Activated CD4-positive, alpha-beta memory T cell treated with anti-CD3 and anti-CD28 coated beads for 36 hours (primary cell): ENCODE measurements at places on chromosomes 2 and 18. TPM values are rescaled to one million over a fixed set of nuclear protein-coding genes. Genes with fewer than 3 reads are reported as not detected.

The DRC1 gene
- total RNA-seq, result not detected

The AKAIN1 gene
- not detected for total RNA-seq

The ANO7 gene
- 2.1 TPM for total RNA-seq

The MAB21L4 gene
- not detected for total RNA-seq

The CFAP65 gene
- total RNA-seq, result not detected

The AMER3 gene
- not detected for total RNA-seq

The ROCK2 gene
- total RNA-seq, result 19.2 TPM

The EPB41L3 gene
- total RNA-seq, result 0.77 TPM

The SCYGR4 gene
- not detected for total RNA-seq

The SS18 gene
- total RNA-seq, result 49.1 TPM

The LHCGR gene
- total RNA-seq, result not detected

DNA sequence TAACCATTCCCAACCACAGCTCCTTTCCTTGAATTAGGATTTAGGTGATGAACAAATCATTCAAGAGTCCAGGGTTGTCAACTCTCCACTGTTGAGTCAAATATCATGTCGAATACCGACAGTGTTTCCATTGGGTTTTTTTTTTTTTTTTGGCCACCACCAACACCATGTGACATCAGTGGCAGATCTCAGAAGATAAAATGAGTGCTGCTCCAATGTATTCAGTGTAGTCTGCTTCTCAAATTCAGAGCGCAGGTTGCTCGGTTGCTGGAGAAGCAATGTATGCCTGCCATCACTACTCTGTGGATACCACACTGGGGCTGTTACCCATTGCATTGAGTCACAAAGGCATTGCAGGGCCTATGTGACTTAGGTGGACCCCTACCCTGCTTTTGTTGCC is 10.8 kb upstream of the ATL2 start:
- DNase-seq, result no peak

DNA sequence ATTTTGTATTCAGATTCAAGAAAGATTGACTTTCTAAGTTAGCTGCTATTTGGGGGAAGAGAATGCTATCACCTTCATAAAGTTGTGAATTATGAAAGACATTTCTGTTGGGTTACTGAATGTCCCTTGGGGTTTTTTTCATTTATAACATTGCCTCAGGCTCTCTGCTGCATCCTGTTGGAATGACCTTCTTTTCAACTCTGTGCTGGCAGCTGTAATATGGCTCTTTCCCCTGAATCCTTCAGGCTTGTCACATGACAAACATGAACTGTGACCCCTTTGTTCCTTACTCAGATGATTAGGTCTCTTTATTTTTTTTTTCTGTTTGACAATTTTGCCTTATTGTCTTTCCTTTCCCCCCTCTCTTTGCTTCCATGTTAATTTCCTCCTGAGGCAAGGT is 159.8 kb downstream of the TAF4B start:
- DNase-seq, result no peak

DNA sequence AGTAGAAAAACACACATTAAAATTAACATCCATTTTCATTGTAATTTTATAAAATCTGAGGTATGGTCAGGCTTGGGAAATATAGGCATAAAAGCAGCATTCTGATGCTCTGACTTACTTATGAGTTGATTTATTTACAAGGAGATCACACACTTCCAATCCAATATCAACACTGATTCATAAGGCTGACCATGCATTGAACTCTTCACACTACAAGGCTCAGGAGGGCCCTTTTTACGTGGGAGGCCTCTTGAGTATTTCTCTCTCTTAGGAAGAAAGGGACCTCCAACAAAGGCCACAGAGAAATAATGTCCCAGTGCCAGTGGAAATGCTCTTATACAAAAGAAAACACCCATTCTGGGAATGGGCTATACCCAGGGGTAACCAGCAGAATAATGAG is 222.8 kb downstream of the NAPG start:
- no peak for DNase-seq

- no peak for DNase-seq
Measured at GRCh38 chr2:197274349-197274748, 36.2 kb downstream of the ANKRD44 start.

DNA sequence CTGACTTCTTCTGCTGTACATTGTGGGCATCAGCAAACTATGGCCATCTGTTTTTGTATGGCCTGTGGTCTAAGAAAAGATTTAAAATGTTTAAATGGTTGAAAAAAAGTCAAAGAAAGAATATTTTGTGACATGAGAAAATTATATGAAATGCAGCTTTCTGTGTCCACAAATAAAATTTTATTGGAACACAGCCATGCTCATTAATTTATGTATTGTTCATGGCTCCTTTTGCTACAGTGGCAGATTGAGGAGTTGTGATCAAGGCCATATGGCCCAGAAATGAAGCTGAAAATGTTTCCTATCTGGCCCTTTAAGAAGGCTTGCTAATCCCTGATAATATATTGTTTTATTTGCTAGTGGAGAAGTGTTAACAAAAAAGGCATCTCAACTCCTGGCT is 162.0 kb downstream of the SLC4A3 start:
- no peak for DNase-seq

GRCh38 chr2:178238154-178238521 is 43.8 kb downstream of the OSBPL6 start:
- DNase-seq, result no peak

- DNase-seq, result no peak
Measured at GRCh38 chr2:192696857-192697256, 502.1 kb upstream of the TMEFF2 start.

- no peak for DNase-seq
Measured at GRCh38 chr2:4518596-4518995, 815.2 kb downstream of the DCDC2C start.

DNA sequence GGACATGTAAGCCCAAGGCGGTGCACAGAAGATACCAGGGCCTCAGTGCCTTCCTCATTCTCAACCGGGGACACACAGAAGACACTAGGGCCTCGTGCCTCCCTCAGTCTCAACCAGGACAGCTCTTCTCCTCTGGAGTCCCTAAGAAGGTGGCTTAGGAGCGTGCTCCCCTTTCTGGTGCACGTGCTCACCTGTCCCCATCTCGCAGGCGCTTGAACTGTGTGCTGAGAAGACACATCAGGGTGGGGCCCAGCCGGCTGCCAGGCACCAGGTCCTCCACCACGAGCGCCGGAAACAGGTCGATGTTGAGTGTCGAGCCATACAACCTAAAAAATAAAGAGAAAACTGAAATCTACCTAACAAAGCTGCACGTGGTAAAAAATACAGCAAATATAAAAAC is 99.9 kb downstream of the PXDN start:
- DNase-seq, result no peak

GRCh38 chr2:24328010-24328409 is 32.3 kb downstream of the ITSN2 start:
- DNase-seq, result no peak

- no peak for DNase-seq
Measured at GRCh38 chr2:66813525-66813924, 378.6 kb downstream of the MEIS1 start.

DNA sequence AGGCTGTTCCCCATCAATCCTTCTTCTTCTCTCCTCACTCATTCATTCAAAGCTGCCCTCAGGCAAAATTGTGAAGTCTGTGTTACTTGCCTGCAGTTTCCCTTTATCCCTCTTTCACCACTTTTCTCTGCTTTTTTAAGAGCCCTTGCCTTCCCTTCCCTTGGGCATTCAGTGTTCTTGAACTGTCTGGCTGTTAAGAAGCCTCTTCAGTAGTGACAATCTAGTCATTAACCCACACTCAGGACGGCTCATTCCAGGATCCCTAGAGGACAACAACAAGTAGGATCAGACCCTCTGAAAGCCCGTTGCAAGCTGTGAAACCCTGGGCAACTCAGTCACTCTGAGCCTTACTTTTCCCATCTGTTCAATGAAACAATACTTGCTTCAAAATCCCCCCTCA is 615.7 kb downstream of the EPHA4 start:
- no peak for DNase-seq

DNA sequence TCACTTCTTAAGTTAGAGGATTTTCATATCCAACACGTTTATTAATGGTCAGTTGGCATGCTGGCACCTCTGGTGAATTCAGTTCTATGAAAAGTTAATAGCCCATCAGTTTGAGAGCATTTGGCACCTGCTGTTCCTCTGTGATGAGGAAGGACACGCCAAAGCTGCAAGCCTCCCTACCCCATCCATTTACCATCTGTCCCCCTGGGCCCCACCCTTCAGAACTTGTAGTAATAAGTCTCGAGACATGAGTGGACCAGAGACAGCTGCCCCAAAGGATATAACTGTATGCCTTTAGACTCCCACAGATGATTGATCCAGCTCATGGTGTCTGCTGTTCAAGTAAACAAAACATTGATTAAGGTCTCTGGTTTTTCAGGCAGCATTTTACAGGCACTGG is 6.3 kb downstream of the OST4 start:
- DNase-seq, result no peak

- peak; percentile 51 for DNase-seq
Measured at GRCh38 chr2:157473581-157473980, 29.7 kb upstream of the CYTIP start.

- no peak for DNase-seq
Measured at GRCh38 chr2:183031911-183032794, 6.1 kb downstream of the NCKAP1 start.

- DNase-seq, result no peak
Measured at GRCh38 chr2:54853616-54854310, 130.3 kb downstream of the EML6 start.

DNA sequence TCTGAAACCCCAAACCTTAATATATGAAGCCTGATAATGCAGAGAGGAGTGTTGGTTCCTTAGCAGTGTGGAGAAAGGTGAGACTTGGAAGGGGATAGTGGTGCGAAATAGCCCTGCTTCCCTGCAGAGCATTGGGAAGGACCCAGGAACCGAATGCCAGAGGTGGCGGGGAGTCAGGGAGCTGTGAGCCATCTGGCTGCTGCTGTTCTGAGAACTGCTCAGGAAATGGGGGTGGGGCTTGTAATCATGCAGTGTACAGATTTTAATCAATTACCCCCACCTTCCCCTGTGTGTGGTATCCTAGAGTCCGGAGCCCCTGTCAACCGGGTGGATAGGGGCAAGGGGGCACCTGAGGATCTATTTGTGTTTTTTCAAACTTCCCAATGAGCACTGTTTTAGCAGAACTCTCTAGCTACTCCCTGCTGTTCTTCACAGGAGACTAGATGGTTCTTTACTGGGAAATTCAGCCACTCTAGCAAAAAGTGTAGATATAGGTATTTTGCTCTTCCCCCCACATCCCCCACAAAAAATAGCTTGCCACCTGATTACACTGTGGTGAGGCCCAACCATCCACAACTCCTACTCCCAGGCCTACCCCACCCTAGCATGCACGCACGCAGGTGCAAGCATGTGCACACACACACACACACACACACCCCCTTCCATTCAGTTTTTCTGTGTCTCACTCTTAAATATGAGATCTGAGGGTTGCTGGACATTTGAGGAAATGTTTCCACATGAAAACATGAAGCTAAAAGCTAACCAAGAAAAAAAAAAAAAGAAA is 30.1 kb upstream of the MBOAT2 start:
- no peak for DNase-seq

DNA sequence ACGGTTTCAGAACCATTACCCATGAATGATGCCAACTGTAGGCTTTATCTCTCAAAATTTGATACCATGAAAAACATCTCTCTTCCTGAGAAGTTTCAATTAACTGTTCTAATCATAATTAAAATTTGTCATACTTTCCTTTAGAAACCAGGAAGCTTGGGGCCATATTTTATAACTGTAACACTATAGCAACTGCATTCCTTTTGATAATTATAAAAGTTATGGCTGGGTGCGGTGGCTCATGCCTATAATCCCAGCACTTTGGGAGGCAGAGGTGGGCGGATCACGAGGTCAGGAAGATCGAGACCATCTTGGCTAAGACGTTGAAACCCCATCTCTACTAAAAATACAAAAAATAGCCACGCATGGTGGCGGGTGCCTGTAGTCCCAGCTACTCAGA is 70.6 kb downstream of the DNAH7 start:
- no peak for DNase-seq

GRCh38 chr18:64785686-64786085 is 636.8 kb upstream of the LINC00305 start:
- DNase-seq, result no peak

DNA sequence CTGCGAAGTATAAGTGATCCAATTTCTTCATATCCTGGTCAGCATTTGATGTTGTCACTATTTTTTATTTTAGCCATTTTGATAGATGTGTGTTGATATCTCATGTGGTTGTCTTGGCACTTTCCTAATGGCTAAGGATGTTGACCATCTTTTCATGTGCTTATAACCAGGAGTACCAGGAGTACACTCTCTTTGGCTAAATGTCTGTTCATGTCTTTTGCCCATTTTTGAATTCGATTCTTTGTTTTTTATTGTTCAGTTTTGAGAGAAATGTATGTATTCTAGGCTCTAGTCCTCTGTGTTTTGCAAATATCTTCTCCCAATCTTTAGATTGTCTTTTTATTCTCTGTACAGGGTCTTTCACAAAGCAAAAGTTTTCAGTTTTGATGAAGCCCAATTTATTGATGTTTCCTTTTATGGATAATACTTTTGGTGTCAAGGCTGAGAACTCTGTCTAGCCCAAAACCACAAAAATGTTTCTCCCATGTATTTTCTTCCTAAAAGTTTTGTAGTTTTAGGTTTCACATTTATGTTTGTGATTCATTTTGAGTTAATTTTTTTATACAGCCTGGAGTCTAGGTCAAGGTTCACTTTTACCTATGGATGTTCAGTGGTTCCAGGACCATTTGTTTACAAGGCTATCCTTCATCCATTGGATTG is 65.4 kb downstream of the SDC1 start:
- DNase-seq, result no peak

GRCh38 chr2:197121255-197121654 is 189.3 kb downstream of the ANKRD44 start:
- DNase-seq, result no peak

DNA sequence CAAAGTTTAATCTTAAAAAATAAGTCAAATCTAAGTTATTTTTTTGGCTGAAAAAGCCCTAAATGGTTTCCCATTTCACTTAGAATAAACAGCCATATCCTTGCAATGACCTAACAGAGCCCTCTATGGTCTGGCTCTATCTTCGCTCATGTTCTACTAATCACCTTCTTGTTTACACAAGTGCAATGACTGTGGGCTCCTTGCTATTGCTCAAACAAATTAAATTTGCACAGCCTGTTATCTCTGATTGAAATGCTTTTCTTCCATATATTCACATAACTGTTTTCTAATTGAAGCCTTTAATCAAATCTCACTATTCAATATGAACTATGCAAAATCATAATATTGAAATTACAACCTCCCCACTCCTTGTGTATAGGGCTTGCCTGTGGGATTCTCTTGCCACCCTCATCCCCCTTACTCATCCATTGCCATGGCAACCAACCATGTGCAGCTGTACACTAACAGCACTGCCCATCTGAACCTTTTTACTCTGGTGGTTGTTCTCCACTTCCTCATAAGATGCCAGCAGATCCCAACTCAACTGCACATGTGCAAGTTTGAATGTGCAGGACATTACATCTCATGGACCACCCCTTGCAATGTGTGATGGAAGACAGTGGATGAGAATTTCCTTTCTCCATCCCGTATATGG is 1083.2 kb downstream of the SOCS6 start:
- DNase-seq, result no peak
